ENCODE measurements at places on chromosomes 3 and 15. TPM values are rescaled to one million over a fixed set of nuclear protein-coding genes. Genes with fewer than 3 reads are reported as not detected.

- no peaks in the 10 kb centered on the region for H3K36me3 ChIP-seq
- H3K27me3 ChIP-seq, result no peaks in the 10 kb centered on the region
- no peak overlapping the region for H3K4me3 ChIP-seq
- peaks cover 47% of the 10 kb centered on the region for H3K4me1 ChIP-seq
- DNase-seq, result no peak
- H3K27ac ChIP-seq, result no peak overlapping the region
These were observed 144.6 kb downstream of the LPP start for GRCh38 chr3:188298585-188298984.

Gene PPP2R3A
- total RNA-seq, result 15.5 TPM

Gene BSN
- 0.74 TPM for total RNA-seq

Gene DOCK3
- total RNA-seq, result 0.98 TPM

Gene CDHR4
- not detected for total RNA-seq

DNA sequence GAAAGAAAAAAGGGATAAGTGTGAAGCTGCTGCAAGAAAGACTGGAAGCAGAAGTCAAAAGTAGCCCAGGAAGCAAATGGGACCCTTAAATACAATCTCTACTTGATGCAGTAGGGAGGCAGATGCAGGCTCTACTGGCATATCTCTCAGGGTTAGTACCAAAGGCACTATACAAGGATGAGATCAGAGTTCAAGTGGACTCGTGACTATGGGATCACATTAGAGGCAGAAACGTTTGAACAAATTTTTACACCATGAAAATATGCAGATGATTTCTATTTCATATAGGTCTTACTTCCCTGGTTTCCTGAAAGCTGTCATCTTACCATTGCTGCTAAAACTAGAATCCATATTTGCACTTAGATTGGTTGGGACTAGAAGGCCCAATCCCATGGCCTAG is 27.7 kb upstream of the ANXA2 start:
- no peak overlapping the region for H3K27ac ChIP-seq
- H3K4me1 ChIP-seq, result peaks cover 20% of the 10 kb centered on the region
- H3K4me3 ChIP-seq, result no peak overlapping the region
- no peaks in the 10 kb centered on the region for H3K36me3 ChIP-seq
- DNase-seq, result no peak

Gene LSMEM2
- total RNA-seq, result not detected

Gene AMIGO3
- total RNA-seq, result not detected

DNA sequence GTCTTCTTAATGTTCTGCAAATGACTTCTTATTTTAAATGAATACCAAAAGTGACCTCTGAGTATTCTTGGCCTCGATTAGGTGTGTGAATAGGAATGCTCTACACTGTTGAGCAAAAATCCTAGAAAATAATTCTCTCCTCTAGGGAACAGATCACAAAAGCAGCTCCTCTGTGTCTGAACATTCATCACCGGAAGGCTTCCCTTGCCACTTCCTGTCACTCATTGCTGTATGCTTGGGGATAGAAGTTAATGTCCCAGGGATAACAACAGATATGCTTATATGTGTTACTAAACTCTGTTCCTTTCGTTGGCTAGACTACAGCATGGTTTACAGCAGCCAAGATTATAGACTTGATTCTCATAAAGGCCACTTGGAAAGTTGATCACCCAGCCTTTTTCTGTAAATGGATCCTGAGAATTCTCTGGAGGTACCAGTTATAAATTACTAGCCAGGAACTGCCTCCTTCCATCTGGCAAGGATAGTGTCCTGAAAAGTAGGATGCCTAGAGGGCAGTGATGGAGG is 16.0 kb upstream of the PTX3 start:
- no peak overlapping the region for H3K27ac ChIP-seq
- no peak for DNase-seq
- no peaks in the 10 kb centered on the region for H3K27me3 ChIP-seq
- no peaks in the 10 kb centered on the region for H3K36me3 ChIP-seq
- H3K4me3 ChIP-seq, result no peak overlapping the region

DNA sequence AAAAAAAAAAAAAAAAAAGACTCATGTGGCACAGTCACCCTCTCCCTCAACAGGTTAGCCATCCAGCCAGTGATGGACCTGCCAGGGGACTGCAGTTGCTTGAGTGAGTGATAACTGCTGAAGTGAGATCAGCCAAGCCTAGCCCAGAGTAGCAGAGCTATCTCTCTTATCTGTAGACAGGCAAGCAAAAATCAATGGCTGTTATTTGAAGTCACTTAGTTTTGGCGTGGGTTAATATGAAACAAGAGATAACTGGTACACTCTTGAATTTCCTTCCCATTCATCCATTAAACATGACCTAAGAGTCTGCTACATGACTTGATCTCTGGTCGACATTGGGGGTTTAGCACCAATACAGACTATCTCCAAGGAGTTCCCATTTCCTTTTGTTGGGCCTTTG is 51.2 kb upstream of the TNIK start:
- DNase-seq, result no peak
- H3K36me3 ChIP-seq, result no peaks in the 10 kb centered on the region
- H3K27me3 ChIP-seq, result no peaks in the 10 kb centered on the region

GRCh38 chr3:114005481-114005880 is 50.8 kb downstream of the CCDC191 start:
- no peak overlapping the region for H3K4me3 ChIP-seq
- peaks cover 9% of the 10 kb centered on the region for H3K36me3 ChIP-seq
- no peaks in the 10 kb centered on the region for H3K27me3 ChIP-seq
- no peak overlapping the region for H3K27ac ChIP-seq
- DNase-seq, result no peak

DNA sequence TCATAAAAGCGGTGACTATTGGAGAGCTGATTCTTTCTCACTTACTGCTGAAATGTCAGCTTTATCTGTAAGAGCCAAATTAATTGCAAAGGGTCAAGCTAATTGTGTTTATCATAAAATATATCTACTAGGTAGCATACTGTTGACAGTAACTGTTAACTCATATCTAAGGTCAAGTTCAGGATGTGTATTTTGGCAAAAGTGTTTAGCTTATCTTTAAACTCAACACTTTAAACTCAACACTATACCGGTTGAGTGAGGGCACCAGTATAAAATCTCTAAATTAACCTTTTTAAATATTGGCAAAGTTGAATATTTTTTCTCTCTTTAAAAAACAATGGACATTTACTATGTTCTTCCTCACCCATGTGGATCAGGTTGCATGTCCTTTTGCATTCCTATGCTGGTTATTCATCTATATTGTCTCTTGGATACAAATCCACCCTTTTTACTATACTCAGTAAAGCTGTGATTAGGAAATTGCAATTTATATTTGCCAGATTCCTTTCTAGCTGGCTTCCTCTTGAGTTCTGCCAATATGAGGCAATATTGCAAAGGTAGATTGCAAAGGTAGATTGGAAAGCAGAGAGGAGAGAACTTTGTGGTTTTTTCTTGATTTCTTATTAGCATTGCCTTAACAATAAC is 344.6 kb upstream of the DCBLD2 start:
- no peak overlapping the region for H3K4me3 ChIP-seq
- H3K4me1 ChIP-seq, result no peaks in the 10 kb centered on the region
- H3K36me3 ChIP-seq, result no peaks in the 10 kb centered on the region
- DNase-seq, result no peak
- no peak overlapping the region for H3K27ac ChIP-seq
- no peaks in the 10 kb centered on the region for H3K27me3 ChIP-seq

DNA sequence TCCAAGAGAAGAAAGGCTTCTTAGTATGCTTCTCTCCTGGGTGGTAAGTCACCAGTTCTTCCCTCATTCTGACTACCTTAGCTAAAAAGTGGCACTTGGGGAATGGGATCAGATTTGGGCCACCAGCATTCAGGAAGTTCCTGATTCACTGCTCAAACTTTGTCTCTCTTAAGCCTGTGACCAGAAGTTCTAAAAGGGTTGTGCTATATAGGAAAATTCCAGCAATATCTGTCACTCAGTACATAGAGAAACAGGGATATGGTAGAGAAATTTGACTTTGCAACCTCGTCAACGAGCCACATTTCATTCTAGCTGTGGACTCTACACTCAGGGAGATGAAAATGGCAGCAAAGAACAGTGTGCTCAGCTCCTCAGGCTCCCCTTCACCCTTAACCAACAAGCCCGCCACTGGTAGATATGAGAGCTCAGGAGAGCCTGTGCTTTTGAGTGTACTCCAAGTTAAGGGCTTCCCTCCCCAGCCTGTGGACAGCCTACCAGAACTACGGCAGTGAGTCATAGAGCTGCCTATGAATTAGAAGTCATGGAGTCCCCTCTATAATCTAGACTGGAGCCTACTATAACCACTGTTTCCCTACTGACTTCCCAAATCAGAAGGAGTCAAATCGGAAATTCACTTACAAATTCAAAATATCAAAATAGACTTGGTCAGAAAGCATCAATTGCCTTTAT is 52.6 kb upstream of the MYO5C start:
- no peak overlapping the region for H3K27ac ChIP-seq
- H3K4me1 ChIP-seq, result no peaks in the 10 kb centered on the region
- peaks cover 33% of the 10 kb centered on the region for H3K36me3 ChIP-seq

Gene FRMD5
- 0.49 TPM for total RNA-seq

Gene PDCD7
- 16.5 TPM for total RNA-seq

Gene ZNF197
- 17.9 TPM for total RNA-seq

DNA sequence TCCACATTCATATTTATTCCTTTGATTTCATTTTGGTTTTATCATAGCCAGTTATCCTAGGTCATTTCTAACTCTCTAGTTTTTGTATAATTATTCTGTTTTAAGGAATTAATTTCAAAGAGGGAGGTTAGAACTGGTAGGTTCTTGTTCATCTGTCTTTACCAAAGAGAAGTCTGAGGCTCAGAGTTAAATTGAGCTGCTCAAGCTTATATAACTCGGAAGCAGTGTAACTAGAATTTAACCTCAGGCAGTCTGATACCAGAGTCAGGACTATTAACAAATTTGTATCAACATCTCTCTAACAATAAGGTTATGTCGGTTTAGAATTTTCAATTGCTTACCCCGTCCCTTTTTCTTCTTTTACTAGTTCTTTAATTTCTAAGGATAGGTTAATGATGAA is 84.1 kb downstream of the AKAP13 start:
- H3K27me3 ChIP-seq, result no peaks in the 10 kb centered on the region
- DNase-seq, result no peak
- no peaks in the 10 kb centered on the region for H3K36me3 ChIP-seq
- no peak overlapping the region for H3K4me3 ChIP-seq

GRCh38 chr15:61811952-61812351 is 248.3 kb downstream of the VPS13C start:
- H3K4me3 ChIP-seq, result no peak overlapping the region
- no peaks in the 10 kb centered on the region for H3K27me3 ChIP-seq
- H3K36me3 ChIP-seq, result no peaks in the 10 kb centered on the region
- H3K4me1 ChIP-seq, result no peaks in the 10 kb centered on the region
- DNase-seq, result peak; percentile 65
- no peak overlapping the region for H3K27ac ChIP-seq

GRCh38 chr3:117750674-117751269 is 1041.2 kb downstream of the TUSC7 start:
- no peak overlapping the region for H3K4me3 ChIP-seq
- H3K27ac ChIP-seq, result no peak overlapping the region
- no peaks in the 10 kb centered on the region for H3K36me3 ChIP-seq
- no peaks in the 10 kb centered on the region for H3K4me1 ChIP-seq

GRCh38 chr3:136390574-136390973 is 140.4 kb downstream of the PCCB start:
- no peaks in the 10 kb centered on the region for H3K36me3 ChIP-seq
- DNase-seq, result no peak
- H3K4me3 ChIP-seq, result no peak overlapping the region
- H3K4me1 ChIP-seq, result no peaks in the 10 kb centered on the region

Gene SENP7
- total RNA-seq, result 17.9 TPM

DNA sequence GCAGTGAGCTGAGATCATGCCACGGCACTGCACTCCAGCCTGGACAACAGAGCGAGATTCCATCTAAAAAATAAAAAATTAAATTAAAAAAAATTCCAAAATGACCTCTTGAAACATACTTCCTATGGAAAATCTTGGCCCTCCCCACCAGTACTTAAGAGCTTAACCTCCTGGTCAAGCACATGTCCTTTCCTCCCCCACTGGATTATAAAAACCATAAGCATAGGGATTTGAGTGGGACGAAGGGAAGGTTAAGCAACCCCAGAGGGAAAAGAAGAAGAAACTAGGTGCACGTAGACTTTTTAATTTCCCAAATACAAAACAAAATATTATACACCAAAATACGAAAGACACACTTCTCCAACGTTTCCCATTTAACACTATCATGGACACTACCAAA is 25.3 kb downstream of the SLC4A7 start:
- H3K27me3 ChIP-seq, result no peaks in the 10 kb centered on the region
- peaks cover 12% of the 10 kb centered on the region for H3K4me1 ChIP-seq

Gene ZNF710
- 23.1 TPM for total RNA-seq

GRCh38 chr15:53378096-53378800 is 381.2 kb downstream of the WDR72 start:
- H3K27ac ChIP-seq, result no peak overlapping the region
- no peaks in the 10 kb centered on the region for H3K36me3 ChIP-seq
- H3K4me3 ChIP-seq, result no peak overlapping the region
- no peaks in the 10 kb centered on the region for H3K27me3 ChIP-seq

- H3K27me3 ChIP-seq, result no peaks in the 10 kb centered on the region
- H3K27ac ChIP-seq, result no peak overlapping the region
- no peaks in the 10 kb centered on the region for H3K36me3 ChIP-seq
- H3K4me3 ChIP-seq, result no peak overlapping the region
- H3K4me1 ChIP-seq, result no peaks in the 10 kb centered on the region
These were observed 371.4 kb downstream of the ROBO2 start for GRCh38 chr3:77411334-77411733.

DNA sequence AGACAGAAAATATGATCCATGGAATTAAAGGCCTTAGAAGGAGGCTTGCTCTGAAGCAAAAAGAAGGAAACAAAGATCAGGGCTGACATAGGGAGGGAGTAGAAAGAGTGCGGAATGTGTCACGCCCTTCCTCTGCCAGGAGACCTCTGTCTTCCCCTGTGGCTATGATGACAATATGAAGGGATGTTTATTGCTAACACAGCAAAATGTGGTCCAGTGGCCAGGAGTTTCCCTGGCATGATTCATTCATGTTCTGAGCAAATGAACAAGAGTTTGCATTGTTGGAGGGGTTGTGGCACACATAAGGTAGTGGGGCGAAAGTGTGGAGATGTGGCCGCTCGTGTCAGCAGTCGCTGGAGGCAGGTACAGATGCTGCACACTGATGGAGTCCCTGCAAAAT is 169.4 kb downstream of the SHQ1 start:
- no peak overlapping the region for H3K27ac ChIP-seq
- H3K27me3 ChIP-seq, result no peaks in the 10 kb centered on the region
- no peaks in the 10 kb centered on the region for H3K36me3 ChIP-seq
- no peak for DNase-seq
- no peaks in the 10 kb centered on the region for H3K4me1 ChIP-seq
- H3K4me3 ChIP-seq, result no peak overlapping the region

- DNase-seq, result no peak
- H3K36me3 ChIP-seq, result no peaks in the 10 kb centered on the region
- no peak overlapping the region for H3K27ac ChIP-seq
- no peaks in the 10 kb centered on the region for H3K4me1 ChIP-seq
These were observed 617.5 kb downstream of the ZPLD1 start for GRCh38 chr3:103052236-103052830.

- no peaks in the 10 kb centered on the region for H3K27me3 ChIP-seq
- H3K4me3 ChIP-seq, result no peak overlapping the region
- no peaks in the 10 kb centered on the region for H3K36me3 ChIP-seq
- H3K4me1 ChIP-seq, result no peaks in the 10 kb centered on the region
- no peak overlapping the region for H3K27ac ChIP-seq
These were observed 384.7 kb downstream of the PDCD6IP start for GRCh38 chr3:34183114-34183513.
